ENCODE measurements at places on chromosomes 6 and 20.

- no peak for DNase-seq
Observed at GRCh38 chr6:46437671-46438221, 53.5 kb downstream of the RCAN2 start.

DNA sequence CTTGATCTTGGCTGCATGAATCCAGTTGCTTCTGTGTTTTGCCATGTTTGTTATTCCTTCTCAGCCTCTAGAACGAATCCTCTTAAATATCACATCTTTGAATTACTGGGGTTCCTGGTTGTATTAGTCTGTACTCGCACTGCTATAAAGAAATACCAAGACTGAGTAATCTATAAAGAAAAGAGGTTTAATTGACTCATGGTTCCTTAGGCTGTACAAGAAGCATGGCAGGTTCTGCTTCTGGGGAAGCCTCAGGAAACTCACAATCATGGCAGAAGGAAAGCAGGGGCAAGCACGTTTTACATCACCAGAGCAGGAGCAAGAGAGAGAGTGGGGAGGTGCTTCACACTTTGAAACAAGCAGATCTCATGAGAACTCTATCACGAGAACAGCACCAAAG is 18.0 kb upstream of the BFSP1 start:
- DNase-seq = no peak

GRCh38 chr20:51412951-51413481 is 129.5 kb downstream of the NFATC2 start:
- DNase-seq = no peak

DNA sequence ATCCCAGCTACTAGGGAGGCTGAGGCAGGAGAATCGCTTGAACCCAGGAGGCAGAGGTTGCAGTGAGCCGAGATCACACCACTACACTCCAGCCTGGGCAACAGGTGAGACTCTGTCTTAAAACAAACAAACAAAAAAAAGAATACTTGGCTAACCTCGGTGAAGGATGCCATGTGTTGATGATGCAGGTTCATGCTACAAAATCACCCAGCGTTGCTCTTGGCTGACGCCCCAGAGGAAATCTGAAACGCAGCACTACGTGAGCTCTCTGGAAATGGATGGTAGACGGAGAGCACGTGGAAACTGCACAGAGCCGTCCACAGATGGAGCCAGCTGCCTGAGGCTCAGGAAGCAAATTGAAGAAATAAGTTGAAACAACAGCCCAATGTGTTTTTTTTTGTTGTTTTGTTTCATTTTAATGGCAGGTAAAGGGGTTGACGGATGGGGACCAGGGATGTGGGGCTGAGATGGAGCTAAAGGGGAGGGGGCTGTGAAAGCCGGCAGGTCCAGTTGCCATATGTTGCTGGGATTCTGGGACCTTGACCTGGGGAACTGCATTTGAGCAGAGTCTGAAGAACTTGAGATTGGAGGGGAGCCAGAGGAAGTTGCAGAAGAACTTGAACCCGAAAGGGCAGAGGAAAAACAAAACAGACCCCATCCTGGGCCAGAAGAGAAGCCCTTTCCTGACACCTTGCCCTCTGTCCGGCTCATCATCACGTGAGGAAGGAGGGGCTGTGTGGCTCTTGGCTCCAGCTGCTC is 12.8 kb upstream of the MANBAL start:
- no peak for DNase-seq

- no peak for DNase-seq
Observed at GRCh38 chr20:3223994-3224680, 14.8 kb downstream of the ITPA start.

DNA sequence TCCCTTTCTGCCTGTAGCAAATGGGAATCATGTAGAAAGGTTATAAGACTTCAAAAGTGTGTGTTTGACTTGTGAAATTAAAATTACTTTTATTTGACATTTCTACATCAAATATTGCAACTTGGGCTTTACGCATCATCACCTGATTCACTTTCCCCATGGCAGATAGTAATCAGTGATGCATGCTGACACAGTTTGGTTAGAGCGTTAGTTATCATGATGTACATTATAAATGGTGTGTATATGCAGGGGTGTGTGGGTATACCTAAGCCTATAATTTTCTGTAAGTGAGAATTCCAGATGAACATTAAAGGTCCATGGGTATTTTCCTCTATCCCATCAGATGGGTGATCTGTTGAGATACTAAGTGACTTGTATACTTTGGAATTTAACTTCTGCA is 141.5 kb downstream of the KLHL32 start:
- DNase-seq = no peak

GRCh38 chr20:48834278-48834677 is 6.5 kb upstream of the PREX1 start:
- no peak for DNase-seq

- no peak for DNase-seq
Observed at GRCh38 chr6:142165227-142165626, 18.2 kb downstream of the VTA1 start.

GRCh38 chr6:116019428-116019827 is 41.3 kb downstream of the FRK start:
- DNase-seq = no peak

DNA sequence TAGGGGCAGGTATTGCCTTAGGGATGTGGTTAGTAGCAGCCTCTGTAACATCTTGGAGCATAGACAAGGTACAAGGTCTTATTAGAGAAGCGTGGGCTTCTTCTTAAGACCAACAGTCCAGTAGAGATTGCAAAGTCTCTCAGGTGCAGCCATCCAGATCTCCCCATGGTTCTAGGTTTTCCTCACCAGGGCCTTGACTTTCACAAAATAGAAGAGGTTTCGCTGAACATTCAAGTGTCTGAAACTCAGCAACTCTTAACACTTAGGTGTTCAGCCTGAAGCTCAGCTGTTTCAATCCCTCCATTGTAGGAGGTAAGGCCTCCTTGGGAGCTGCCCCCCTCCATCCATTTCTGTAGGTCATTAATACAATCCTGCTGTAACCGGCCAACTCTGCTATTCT is 44.4 kb downstream of the GOPC start:
- no peak for DNase-seq

- DNase-seq = no peak
Observed at GRCh38 chr6:90086517-90086916, 192.2 kb downstream of the GJA10 start.

DNA sequence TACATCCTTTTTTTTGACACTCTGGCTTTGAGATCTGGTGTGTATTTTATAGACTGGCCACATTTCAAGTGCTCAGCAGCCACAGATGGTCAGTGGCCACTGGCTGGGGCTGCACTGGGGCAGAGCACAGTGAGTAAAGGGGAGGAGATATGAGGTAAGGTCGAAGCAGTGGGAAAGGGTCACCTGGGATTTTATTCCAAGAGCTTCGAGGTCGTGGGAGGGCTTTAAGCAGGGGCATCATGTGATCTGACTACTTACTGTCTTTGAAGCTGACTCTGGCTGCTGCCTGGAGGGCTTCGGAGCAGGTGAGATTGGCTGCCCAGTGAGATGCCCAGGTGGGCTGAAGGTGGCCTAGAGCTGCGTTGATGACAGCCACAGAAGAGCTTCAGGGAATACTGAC is 6.7 kb downstream of the C20orf203 start:
- no peak for DNase-seq

GRCh38 chr6:33935439-33936080 is 131.8 kb upstream of the MLN start:
- no peak for DNase-seq

GRCh38 chr6:82597201-82597600 is 233.6 kb downstream of the TPBG start:
- no peak for DNase-seq

DNA sequence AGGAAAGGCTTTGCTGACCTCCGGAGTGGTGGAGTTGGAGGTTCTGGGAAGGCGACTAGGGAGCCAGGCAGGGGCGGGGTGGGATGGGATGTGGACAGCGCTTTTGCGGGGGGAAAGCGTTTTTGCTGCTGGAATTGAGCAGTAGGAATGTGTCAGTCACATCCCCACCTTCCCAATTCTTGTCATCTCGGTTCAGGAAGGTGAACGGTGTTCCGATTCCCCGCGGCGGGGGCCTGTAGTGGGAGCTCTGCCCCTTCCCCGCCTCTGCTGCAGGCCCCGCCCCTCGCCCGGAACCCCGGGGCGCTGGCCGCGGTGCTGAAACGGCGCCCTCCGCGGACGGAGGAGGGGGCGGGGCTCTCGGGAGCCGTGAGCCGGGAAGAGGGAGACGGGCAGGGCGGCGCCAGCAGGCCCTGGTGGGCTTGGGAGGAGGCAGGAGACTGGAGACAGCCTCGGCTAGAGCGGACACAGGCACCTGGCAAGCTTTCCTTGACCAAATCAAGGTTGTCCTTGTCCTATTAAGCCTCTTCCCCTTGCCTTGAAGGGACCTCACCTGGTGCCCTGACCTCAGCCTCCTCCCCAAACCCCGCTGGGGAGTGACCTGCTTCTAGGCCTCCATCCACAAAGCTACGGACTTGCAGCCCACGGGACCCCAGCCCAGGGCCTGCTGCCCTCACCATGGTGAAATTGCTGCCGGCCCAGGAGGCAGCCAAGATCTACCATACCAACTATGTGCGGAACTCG is at the start of gene LHFPL5:
Gene LHFPL5, plus strand, starts transcription at position 357 of the 741 bp plus-strand sequence. Its CDS starts 319 bp downstream, at position 676.
- peak; percentile 45 for DNase-seq

DNA sequence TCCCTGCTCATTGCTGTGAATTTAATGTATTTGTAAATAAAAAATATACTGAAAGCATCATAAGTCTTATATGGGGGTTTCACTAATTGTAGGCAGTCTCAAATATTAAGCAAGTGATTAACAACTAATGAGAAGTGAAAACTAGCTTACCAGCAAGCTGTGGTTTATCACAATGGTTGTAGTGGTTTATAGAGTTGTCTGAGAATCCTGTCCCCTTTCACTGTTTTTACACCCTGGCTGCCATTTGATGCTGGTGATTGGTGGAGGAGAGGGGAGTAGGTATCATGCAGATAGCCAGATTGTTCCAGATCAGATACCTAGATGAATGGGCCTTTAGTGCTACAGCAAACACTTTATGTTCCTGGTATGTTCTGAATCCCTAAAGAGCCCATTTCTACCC is 6.0 kb downstream of the MKKS start:
- no peak for DNase-seq

DNA sequence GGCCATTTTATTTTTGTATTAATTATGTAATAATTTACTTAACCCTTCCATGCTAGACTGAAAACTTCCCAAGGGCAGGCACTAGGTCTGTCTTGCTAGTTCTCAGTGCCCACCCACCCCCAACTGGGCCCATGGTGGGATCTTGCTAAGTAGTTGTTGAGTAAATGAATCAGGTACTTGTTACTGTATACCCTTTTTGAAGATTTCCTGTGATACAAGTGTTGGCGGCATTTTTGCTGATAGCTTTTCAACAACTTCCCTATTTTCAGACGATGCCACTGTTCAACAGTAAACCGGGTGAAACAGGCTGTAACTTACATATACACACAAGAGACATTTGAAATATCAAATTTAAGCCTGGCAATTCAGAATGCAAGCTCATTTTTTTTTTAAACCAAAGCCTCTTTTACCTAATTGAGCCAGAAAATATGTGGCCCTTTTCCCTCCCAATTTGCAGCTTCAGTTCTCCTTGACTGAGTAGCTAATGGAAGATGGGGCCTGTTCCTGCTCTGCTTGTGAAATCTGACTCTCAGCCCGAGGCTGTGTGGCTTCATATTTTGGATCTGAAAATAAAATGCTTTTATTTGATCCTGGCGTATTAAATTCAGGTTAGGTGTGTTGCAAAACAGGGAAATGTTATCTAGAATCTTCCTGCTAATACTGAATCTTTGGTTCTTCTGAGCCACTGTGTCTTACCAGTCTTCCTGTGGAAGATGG is 288.3 kb downstream of the NRN1 start:
- no peak for DNase-seq

- peak; percentile 20 for DNase-seq
Observed at GRCh38 chr6:12233693-12234571, 56.2 kb upstream of the EDN1 start.
